ENCODE measurements at places on chromosomes 13 and 19.
A peak's percentile ranks its signal among the peaks of the same experiment; 100 is the strongest.

- DNase-seq = no peak
These were observed 45.1 kb downstream of the NFIX start for GRCh38 chr19:13040232-13040947.

- no peak for DNase-seq
These were observed 574.2 kb downstream of the TBC1D4 start for GRCh38 chr13:74907788-74908187.

DNA sequence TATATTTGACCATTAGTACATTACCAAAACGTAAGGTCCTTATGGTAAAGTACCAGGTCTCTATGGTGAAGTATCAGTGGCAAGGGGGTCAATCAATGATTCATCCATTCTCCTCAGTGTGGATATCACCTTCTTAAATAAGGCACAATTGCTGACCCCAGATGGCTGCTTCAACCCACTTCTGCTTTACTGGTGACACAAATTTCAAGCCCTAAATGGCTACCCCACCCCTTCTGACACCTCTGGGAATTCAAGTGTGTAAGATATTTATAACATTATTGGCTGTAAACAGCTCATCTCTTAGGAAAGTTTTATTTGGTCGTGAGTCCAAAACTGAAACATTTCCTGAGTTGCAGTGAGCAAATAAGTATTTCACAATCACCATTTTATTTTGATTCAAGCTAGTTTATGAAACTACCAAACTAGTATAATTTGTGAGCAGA lies 7.9 kb upstream of the WBP4 start:
- no peak for DNase-seq

DNA sequence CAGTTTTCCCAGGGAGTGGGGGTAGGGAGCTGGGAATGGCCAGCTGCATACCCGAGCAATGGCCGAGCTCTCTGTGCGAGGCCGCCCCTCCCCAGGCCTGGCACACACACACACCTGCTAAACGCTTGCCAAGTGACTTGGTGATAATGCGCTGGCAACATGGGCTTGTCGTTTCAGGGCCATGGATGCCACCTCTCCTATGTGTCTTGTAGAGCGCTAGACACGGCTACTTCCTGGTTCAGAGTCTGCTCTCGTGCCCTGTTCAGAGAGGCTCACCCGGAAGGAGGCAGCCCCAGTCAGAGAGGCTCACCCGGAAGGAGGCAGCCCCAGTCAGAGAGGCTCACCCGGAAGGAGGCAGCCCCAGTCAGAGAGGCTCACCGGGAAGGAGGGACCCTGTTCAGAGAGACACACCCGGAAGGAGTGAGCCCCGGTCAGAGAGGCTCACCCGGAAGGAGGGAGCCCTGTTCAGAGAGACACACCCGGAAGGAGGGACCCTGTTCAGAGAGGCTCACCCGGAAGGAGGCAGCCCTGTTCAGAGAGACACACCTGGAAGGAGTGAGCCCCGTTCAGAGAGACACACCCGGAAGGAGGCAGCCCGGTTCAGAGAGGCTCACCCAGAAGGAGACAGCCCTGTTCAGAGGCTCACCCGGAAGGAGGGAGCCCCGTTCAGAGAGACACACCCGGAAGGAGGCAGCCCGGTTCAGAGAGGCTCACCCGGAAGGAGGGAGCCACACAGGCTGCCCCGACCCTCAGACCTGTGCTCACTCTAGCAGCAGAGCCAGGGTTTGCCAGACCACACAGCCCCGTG lies 4.2 kb downstream of the ADPRHL1 start:
- peak; percentile 61 for DNase-seq

GRCh38 chr19:30851646-30852045 lies 479.5 kb downstream of the ZNF536 start:
- no peak for DNase-seq

DNA sequence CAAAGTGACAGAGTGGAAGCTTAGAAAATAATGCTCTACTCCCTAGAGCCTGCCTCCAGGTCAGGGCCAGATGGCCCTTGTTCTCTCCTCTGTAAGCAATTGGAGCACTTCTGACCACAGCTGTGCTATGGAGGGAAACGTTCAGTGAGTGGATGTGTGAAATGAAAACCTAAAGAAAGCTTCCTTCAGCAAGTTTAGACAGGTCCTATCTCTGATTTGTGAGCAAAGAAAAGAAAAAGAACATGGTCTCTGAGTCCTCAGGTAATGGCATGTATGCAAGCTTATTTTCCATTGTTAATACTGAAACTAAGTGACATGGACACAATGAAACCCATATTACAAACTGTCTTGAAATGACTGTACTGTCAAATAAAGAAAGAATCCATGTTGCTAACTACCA lies 1486.8 kb downstream of the EFNB2 start:
- no peak for DNase-seq

DNA sequence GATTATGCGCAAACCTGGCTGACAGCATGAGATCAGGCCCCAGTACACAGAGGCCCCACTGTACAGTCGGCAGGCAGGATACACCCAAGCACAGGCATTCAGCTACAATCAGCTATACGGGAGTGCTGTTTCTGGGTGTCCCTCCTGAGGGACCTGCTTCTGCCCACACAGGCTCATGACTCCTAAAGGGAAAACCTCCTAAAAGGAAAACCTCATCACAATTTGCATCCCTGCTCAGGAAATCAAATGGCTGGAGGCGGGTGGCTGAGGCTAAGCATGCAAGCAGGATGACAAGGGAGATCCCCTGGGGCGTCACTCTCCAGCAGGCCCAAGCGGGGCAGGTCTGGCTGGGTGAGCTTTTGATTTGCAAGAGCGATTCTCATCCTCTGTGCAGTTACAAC lies 99.8 kb downstream of the CRYL1 start:
- no peak for DNase-seq

DNA sequence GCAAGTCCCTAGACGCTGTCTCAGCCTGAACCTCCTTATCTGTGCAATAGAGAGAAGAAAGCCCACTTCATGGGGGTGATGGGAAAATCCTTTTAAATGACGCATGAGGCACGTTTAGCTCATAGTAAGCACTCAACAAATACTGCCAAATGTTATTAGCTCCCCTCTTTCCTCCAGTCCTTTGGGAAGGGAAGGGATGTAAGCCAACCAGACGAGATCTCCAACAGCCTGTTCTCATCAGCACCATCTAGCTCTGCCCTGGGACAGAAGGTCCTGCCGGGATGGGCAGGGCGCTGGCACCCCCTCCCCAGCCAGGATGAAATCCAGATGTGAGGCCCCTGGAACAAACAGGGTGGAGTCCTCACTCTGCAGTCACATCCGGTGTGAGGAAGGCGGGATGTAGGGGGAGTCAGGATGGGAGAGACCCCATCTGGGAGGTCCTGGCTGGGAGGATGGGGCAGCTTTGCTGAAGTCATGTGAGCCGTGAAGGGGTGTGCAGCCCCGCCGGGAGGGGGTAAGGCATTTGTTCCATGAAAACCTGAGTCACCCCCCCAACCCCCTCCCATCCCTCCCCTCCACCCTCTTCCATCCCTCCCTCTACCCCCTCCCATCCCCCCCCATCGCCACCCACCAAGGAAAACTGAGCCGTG lies 4.6 kb downstream of the S1PR2 start:
- no peak for DNase-seq

DNA sequence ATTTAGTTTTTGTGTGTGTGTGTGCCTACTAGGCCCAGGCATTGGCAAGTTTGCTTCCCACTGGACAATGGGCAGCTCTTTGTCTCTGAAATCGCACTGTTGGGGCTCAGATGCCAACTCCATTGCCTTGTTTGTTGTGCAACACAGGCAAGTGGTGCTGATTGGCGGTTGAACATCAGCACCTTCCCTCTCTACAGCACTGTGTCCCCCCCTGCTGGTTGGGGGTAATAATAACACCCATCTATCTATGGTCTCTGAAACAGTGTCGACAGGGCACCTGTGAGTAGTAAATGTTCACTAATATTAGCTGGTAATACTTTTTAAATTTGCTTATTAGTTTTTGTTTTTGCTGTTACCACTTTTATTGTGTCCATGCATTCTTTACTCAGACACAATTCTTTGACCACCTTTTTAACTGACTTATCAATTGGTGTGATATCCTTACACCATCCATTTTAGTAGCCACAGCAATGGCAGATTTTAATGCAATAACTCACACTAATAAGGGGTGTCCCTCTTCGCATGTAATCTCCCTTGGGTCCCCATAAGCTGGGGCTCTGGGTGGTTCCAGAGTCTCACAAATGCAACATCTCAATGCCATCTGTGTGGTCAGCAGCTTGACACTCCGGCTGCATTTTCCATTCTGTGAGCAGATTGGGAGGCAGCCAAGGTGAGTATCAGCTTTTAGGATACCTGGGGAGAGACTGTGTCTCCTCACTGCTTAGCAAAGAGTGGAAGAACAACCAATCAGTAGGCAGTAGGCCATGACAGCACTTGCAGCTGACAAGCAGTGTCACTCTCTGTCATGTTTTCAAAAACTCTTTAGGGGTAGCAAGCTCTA lies 47.7 kb upstream of the UQCRFS1 start:
- peak; percentile 31 for DNase-seq

DNA sequence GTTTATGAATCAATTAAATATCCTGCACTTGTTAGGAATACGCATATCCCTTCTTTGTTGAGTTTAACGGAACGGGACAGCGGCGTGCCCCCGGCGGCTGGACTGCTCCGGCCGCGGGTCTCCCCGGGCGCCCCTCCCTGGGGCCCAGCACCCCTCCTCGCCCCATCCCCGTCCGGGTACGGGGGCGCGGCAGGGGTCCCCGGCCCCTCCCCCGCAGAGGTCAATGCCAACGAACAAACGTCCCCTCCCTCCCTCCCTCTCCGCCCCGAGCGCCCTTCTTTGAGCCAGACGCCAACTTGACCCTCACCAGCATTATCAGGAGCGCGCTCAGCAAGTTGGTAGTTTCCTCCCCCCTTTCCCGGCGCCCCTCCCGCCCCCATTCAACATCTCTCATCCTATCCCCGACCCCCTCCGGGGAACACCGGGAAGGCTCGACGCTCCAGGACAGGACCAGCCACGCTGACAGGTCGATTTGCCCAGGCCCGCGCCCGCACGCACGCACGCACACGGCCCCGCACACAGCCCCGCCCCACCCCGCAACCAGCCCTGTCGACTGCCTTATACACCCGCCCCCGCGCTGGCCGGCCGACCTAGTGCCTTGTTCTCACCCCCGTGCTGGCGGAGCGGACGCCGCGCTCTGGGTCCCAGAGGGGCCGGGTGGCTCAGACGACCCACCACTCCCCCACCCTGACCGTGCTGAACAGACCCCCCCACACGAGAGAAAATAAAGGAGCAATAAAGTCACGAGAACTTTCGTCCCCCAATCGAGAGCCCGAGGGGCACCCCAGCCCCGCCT lies 5.0 kb downstream of the LYL1 start:
- DNase-seq = no peak

GRCh38 chr13:60869941-60870613 lies 473.1 kb downstream of the TDRD3 start:
- no peak for DNase-seq

- no peak for DNase-seq
These were observed 44.3 kb downstream of the ZNF585A start for GRCh38 chr19:37127999-37128820.

- DNase-seq = no peak
These were observed 15.0 kb downstream of the FZR1 start for GRCh38 chr19:3521104-3521445.

GRCh38 chr19:36771261-36772231 lies 1.1 kb downstream of the ZNF850 start:
- no peak for DNase-seq

DNA sequence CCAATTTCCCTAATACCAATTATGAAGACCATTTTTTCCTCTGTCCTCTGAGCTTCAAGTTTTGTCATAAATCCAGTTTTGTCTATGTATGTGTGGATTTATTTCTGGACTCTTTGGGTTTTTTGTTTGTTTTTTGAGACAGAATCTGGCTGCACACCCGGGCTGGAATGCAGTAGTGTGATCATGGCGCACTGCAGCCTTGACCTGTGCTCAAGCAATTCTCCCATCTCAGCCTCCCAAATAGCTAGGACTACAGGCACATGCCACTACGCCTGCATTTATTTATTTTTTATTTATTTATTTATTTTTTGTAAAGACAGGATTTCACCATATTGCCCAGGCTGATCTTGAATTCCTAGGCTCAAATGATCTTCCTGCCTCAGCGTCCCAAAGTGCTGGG lies 45.3 kb upstream of the GTF3A start:
- no peak for DNase-seq

DNA sequence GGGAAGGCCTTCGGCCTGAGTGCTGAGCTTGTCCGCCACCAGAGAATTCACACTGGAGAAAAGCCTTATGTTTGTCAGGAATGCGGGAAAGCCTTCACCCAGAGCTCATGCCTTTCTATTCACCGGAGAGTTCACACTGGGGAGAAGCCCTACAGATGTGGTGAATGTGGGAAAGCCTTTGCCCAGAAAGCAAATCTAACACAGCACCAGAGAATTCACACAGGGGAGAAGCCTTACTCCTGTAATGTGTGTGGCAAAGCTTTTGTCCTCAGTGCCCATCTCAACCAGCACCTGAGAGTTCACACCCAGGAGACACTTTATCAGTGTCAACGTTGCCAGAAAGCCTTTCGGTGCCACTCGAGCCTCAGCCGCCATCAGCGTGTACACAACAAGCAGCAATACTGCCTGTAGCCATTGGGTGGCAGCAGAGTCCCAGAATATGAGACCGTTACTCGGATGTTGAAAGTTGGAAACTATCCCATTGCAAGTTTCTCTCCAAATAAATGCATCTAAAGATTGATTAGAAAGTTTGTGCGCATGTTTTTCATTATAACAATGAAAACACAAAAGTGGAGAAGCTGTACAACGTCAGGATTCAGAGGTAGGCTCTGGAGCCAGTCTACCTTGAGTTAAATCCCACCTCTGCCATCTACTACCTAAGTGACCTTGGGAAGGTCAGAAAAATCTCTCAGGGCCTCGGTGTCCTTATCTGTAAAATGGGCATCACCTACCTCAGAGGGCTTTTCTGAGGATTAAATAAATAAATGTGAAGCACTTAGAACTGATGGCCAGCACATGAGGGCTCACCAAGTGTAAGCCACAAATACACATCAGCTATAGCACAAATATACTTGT lies 21.1 kb downstream of the ZNF473 start:
- peak; percentile 48 for DNase-seq

DNA sequence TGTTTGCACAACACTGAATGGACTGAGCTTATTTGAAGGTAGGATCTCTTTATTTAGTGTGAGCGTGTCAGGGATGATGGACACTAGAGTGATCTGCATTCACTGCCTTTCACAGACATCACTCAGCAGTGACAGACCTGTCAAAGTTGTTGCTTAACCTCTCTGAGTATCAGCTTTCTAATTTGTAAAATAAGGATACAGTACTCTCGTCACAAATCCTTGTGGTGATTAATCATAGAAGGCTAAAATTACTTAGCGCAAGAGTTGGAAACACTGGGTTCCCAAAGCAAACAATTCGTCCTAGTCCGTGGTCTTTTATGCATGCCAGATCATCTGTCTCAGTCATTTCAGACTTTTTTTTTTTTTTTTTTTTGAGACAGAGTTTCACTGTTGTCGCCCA lies 16.6 kb downstream of the CARD8 start:
- no peak for DNase-seq

- peak; percentile 19 for DNase-seq
These were observed 178.4 kb downstream of the FGF9 start for GRCh38 chr13:21849323-21849722.

- DNase-seq = no peak
These were observed 67.7 kb upstream of the RAP2A start for GRCh38 chr13:97366172-97366688.

Data from HEK293T (cell line).